Activated T-cell treated with anti-CD3 and anti-CD28 coated beads, Interleukin-2, amount 50 U/mL, for 72 hours (primary cell): ENCODE measurements at places on chromosomes 2 and 18.

DNA sequence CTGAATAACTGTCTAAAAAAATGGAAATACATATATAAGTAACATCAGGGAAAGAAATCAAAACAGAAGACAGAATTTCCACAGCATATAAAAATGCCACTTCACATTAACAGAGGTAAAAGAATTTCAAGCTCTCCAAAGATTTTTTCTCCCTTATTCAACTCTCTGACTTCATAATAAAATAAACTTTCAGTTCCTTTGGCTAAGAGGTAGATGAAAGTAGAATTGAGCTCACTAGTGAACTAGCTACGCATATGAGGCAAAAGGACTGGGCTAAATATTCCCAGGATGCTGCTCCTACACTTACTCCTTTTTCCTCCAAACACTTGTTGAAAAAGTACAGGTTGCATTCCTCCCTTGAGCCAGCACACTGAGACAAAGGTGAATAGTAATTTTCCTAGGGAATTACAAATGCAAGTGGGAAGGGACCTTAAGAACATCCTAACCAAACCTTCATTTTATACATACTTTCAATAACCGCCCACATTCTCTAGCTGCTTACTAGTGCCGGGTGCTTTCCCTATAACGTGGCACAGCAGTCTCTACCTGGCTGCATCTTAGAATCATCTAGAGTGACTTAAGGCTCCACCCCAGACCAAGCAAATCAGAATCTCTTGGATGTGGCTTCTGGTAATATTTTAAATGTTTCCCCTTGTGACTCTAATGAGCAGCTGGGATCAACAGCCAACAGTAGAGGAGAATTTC is 136.6 kb downstream of the MTCL1 start:
- DNase-seq: no peak

DNA sequence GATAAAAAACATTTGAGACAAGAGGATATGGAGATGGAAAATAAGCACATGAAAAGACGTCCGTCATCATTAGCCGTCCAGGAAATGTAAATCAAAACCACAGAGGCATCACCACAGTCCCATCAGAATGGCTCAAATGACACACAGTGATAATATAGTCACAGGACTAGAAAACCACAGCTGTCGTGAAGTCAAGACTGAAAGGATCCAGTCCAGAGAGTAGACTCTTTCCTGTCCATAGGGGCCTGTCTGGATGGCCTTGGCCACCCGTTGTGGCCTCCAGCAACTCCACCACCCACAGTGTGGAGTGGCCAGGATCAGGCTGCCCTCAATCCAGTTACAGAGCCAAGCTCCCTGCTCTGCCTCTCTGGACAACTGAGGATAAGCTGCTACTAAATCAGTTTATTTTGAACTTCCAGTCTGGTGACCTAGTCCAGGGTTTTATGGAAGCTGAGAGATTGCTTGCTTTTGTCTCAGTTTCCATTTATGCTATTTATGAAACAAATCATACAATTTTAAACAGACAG is 60.4 kb downstream of the RHOB start:
- DNase-seq: peak; percentile 20

GRCh38 chr2:132651115-132652045 is 18.6 kb downstream of the LYPD1 start:
- DNase-seq: no peak

- DNase-seq: peak; percentile 7
These were observed 1377.9 kb downstream of the RPIA start for GRCh38 chr2:90069290-90069894.

GRCh38 chr2:212646698-212647366 is 108.2 kb upstream of the ERBB4 start:
- no peak for DNase-seq

DNA sequence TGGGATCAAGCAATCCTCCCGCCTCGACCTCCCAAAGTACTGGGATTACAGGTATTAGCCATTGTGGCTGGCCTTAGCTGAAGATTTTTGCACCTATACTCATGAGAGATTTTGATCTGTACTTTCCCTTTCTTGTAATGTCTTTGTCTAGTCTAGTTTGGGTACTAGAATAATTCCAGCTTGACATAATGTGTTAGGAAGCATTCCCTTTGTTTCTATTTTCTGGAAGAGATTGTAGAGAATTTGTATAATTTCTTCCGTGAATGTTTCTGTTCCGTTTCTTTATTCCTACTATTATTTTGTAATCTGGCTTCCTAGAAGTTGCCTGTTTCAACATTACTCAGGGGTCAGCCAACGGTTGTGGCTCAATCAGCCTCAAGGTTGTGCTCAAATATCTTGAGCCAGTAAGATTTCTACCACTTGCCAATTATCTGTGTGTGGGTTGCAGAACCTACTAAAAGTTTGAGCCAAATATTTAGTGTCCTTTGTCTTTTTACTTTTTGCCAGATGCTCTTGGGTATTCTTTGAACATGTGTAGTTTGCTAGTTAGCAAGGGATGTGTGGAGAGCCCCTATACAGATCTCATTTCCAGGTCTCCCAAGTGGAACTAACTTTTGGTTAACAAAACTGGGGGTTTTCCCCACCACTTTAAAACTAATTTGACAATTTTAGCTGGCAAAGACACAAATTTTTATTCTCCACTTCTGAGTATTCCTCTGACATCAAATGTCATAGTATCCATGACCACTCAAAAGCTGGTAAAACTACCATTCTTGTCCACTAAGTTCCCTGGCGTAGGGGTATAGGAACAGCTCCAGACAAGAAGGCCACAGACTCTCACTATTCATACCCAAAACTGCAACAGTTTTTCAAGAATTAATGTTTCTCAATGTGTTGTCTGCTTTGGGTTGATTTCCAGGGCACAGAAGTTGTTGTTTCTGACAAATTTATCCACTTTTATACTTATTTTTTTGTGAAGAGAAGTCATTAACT is 42.8 kb upstream of the BAZ2B start:
- DNase-seq: no peak

DNA sequence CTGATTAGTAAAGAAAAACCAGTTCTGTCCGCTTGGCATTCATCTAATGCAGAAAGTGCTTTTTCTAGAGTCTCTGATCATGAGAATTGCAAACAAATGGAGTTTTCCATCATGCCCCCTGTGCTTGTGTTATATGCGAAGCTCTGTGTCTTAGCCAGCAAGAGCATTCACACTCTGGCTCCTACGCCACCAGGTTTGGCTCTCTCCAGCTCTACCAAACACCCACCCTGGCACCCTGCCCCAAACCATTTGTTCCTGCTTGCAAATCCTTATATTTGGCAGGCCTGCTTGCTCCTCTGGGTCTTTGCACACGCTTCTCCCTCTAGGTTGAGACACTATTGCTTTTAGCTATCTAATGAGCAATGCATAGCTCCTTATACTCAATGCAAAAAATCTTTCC is 204.1 kb upstream of the CYRIA start:
- no peak for DNase-seq

GRCh38 chr2:160278879-160279177 is 78.8 kb upstream of the ITGB6 start:
- DNase-seq: no peak

GRCh38 chr18:62828091-62828640 is 112.8 kb downstream of the PHLPP1 start:
- no peak for DNase-seq

DNA sequence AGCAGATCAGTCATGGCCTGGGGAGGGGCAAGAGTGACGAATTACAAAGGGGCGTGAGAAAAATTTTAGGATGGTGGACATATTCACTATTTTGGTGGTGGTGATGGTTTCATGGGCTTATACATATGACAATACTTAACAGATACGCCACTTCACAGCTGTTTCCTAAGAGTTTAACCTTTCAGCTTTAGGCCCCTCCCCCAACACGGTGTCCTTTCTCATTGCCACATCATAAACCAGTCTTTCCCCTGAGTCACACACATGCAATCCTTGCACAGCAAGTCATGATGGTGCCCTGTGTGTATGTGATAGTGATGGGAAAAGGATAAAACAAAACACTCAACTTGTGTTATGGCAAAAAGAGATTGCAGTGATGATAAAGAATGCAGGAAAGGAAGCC is 47.6 kb upstream of the IL1R1 start:
- DNase-seq: peak; percentile 72

DNA sequence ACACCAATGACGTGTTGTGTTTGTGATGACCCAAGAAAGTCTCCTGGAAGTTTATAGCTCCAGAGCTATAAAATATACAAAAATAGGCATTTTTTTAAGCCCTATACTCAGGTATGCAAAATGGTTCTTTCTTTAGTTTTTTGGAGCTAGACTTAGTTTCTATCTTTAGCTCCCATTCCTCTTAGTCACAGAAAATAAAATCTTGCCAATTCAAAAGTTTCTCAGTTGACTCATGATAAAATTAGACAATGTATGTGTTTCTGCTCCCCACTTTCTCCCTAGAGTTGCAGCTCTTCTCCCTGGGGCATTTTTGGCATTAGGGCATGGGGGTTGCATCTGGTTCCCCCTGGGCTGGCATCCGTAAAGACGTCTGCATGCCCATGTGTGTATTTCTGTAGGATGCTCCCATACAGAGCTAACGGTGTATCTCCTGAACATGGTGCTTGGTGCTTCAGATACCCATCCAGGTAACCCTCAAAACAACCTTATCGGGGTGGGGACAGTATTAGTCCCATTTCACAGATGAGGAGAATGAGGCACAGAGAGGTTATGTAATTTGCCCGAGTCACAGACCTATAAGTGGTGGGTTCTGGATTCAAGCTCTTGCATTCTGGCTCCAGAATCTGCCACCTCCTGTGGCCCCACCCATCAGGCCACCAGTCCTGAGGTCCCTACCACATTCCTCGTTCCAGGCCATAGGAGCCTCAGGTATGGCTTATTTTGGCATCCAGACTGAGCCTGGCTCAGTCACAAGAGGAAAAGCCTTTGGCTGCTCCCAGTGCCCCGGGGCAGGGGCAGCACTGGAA is 43.1 kb upstream of the ASAP2 start:
- no peak for DNase-seq

DNA sequence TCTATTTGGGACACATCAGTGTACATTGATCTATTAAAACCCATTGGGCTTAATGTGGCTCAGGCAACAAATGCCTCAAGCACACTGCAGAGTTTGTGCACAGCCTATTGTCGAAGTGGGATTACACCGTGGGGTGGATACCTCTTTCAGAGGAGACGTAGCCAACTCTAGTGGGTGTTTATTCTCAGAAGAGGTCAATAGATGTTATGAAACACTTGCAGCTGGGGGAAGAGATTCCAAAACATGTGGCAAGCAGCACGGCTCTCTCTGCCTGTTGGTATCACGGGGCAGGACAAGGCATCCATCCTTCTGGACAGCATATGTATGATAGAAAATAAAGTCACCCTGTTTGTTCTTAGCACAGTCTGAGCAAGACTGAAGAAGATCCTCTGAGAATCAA is 121.4 kb upstream of the COPS8 start:
- no peak for DNase-seq

- no peak for DNase-seq
These were observed 99.1 kb downstream of the TACR1 start for GRCh38 chr2:75100011-75100800.

DNA sequence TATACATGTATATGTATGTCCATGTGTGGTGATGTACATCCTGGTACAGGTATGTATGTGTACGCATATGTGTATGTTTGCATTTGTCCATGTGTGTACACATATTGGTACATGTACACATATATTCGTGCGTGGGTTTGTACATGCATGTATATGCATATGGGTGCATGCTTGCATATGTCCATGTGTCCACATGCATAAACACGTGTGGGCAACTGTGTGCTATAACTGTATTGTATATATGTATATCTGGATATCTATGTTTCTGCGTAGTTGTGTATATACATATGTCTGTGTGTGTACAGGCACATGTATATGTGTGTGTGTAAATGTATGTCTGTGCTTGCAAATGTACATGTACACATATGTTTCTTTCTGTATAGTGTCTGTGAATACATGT is 858.5 kb downstream of the CNTNAP5 start:
- no peak for DNase-seq

GRCh38 chr18:4450065-4450658 is 4.9 kb downstream of the DLGAP1 start:
- DNase-seq: no peak

- no peak for DNase-seq
These were observed 129.0 kb downstream of the CAMKMT start for GRCh38 chr2:44490726-44491125.

DNA sequence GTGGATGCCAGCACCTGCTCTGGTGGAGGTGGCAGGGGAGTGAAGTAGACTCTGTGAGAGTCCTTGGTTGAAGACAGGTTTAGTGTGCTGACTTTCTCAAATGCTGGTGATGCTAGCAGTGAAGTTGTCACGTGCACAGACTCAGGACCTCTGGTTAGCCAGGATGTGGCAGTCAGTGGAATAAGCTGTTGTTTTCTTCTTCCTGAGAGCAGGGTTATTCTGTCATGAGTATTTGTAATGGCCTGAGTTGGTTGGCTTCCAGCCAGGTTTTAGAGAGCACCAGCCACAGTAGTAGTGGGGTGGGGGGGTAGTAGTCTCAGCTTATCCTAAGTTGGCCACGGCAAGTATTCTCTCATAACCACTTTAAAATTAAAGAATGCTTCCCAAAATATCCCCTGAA is 238.5 kb upstream of the FBXO11 start:
- DNase-seq: no peak

GRCh38 chr18:77199707-77200106 is 49.9 kb upstream of the GALR1 start:
- DNase-seq: no peak

- DNase-seq: no peak
These were observed 9.4 kb upstream of the ARHGAP28 start for GRCh38 chr18:6719910-6720683.

DNA sequence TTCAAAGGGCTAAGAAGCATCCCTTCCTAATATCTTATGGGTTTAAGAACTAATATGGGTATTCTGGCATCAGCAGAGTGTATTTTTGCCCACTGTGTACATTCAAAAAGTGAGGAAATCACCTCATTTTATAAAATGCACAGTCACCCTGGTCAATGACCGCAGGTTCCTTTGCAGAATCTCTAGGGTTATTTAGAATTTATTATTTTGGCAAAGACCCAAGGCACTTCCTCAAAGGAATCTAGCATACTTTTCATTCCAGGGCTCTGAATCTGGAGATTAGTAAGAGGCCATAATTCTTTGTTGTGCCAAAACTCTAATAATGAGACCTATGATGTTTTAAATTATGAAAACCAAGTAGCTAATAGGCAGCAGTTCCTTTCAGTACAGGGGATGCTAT is 27.2 kb upstream of the CDH2 start:
- no peak for DNase-seq

DNA sequence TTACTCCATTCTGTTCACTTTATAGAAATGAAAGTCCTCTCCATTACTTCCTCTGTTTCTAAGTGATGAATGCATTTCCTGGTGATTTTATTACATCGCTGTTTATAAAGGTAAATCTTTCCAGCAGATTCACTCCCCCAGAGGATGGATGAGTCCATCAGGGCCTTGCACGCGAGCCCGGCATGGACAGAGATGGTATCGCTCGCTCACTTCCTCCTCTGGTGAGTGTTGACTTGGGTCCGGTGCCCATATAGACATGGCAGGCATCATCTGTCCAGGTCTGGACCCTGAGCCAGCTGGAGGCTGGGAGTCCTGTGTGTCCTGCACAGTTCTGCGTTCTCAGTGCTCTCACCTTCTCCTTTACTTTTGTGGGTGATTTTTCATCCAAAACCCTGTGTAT is 733.6 kb upstream of the SALL3 start:
- no peak for DNase-seq
